Neuronal stem cell (in vitro differentiated cells): ENCODE measurements at places on chromosomes 16 and 17.
A peak's percentile ranks its signal among the peaks of the same experiment; 100 is the strongest.

DNA sequence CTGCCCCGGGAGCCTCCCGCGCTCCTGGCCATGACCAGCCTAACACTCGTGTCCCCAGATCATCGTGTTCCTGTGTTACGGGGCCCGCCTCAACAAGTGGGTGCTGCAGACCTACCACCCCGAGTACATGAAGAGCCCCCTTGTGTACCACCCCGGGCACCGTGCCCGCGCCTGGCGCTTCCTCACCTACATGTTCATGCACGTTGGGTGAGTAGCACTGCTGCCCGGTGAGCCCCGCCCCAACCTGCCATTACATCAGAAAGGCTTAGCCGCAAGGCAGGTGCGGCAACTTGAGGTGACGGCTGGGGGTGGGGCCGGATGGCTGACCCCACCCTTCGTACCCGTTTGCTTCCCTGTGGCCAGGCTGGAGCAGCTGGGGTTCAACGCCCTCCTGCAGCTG, 1.4 kb downstream of the RHBDL1 start:
- no peak for DNase-seq

DNA sequence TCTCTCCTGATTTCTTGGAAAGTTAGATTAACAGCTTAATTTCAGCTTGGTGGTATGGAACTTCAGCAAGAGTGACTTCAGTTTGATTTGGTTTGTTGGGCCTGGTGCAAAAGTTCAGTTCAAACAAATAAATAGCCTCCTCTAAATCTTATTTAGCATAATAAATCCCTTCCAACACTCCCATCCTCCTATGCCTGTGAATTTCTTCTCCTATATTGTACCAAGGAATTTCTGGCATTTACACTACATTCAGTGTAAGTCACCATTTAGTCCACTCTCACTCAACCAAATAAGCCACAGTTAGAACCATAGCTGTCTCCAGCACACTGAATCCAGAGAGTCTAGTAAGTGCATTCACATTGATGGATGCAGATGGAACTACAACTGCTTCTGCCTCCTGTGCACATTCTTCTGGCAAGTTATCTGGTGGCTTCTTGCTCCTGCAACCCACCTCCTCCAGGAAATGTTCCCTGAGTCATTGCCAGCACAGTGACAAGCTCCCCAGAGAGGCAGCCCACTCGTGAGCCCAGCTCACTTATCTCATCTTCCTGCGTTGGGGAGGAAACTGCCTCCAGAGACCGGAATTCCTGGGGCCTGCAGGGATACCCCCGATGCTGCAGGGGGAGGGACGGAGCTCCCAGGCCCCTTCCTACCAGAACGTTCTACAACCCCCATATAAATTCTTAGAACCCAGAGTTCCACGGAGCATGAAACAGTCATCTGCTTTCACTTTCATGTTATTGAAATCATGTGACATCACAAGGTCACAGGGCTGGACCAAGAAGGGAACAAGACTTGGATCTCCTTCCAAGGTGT, 318.3 kb downstream of the PHKB start:
- DNase-seq = no peak

GRCh38 chr16:6081320-6081976, 983.9 kb upstream of the EEF2KMT start:
- DNase-seq = peak; percentile 57

- no peak for DNase-seq
Observed at GRCh38 chr17:35286120-35286781, 43.4 kb downstream of the SLFN5 start.

DNA sequence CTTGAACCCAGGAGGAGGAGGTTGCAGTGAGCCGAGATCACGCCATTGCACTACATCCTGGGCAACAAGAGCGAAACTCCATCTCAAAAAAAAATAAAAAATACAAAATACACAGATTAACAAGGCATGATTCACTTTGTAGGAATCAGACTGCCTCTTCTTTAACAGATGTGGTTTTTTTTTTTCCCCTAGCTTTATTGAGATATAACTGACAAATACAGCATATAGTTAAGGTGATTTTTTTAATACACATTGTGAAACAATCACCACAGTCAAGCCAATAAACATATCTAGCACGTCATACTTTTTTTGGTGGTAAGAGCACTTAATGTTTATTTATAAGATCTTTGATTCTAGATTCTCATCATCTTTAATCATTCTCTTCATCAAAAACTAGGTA, 87.8 kb downstream of the SPAG9 start:
- no peak for DNase-seq

- DNase-seq = no peak
Observed at GRCh38 chr16:52647588-52647987, 100.6 kb upstream of the TOX3 start.

DNA sequence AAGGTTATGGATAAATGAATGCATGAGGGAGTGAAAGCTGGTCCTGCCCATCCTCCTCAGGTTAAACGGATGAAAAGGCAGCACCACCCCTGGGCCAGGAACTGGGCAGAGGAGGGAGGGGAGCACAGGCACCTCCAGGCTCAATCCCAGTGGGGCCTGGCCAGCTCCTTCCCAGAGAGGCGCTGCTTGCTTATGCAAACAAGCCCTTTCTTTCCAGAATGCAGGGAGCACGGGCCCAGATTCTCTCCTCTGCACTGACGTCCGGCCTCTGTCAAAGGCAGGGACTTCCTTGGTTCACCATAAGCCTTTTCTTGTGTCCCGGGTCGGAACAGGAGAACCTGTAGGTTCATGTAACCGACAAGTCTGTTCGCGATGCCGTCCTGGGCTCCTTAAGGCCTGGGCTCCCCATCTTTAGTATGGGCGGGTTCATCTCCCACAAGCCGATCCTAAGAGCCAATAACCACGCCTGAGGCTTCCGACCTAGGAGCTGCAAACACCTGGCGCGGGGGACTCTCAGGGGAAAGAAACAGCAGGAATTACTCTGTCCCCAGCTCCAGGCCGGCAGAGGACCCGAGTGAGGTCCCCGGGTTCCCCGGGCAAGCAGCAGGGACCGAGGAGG, 16.3 kb downstream of the ENPP7 start:
- no peak for DNase-seq
